NCI-H187 (cell line): ENCODE measurements at places on chromosomes 1 and 21.

GRCh38 chr1:33348194-33348593 is 27.3 kb upstream of the A3GALT2 start:
- DNase-seq = no peak

- no peak for DNase-seq
Observed at GRCh38 chr1:162323023-162323422, 53.6 kb downstream of the SPATA46 start.

GRCh38 chr1:184987696-184988095 is 13.4 kb upstream of the NIBAN1 start:
- no peak for DNase-seq

- DNase-seq = no peak
Observed at GRCh38 chr1:237457573-237457972, 415.6 kb downstream of the RYR2 start.

GRCh38 chr1:154735061-154735803 is 127.2 kb upstream of the ADAR start:
- DNase-seq = no peak

DNA sequence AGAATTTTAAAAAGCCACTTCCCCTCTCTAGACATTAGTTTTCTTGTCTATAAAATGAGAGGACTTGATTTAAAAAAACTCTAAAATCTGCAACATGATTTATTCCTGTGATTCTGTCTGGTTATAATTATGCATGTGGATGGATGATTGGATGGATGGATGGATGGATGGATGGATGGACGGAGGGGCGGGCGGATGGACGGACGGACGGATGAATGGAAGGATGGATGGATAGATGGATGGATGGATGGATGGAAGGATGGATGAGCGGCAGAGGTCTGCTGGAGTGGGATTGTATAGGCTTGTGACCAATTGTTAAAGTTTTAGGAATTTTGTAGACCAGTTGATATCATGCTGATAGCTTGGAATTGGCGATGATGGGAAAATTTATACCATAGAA is 135.2 kb upstream of the TIAM1 start:
- DNase-seq = no peak

- no peak for DNase-seq
Observed at GRCh38 chr1:84918726-84919336, 25.8 kb upstream of the LPAR3 start.
